ENCODE measurements at places on chromosomes 13 and 19. TPM values are rescaled to one million over a fixed set of nuclear protein-coding genes. Genes with fewer than 3 reads are reported as not detected.

Gene FUT3
- total RNA-seq = not detected

Gene LILRA1
- total RNA-seq = 3.5 TPM

Gene CNN1
- total RNA-seq = 31.0 TPM

Gene KLK4
- not detected for total RNA-seq

Gene ATP4B
- not detected for total RNA-seq

Gene NFIX
- 55.8 TPM for total RNA-seq

DNA sequence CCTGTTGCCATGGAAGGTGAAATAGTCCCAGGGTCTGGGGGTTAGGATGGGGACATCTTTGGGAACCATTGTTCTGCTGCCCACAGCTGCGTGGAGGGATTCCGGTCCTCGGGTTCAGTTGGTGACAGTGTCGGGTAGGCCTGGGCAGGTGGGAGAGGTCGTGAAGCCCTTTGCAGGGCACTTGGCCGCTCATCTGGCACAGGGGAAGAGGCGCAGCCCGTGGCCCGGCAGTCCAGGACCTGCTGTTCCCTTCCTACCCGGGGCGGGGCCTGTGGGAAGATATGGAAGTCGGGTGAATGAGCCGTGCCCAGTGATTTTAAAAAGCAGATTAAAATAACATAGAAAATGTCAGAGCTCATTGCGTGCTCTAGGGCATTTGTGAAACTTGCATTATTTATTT, 44.8 kb downstream of the KDM4B start:
- DNase-seq = no peak

GRCh38 chr13:25151626-25152195, 20.4 kb downstream of the AMER2 start:
- DNase-seq = no peak

- DNase-seq = peak; percentile 86
These were observed at the start of gene ZNF283 for GRCh38 chr19:43826787-43827754. Gene ZNF283 (plus strand): TSS chr19:43827321. CDS start chr19:43833505, 6,184 bp downstream.

- DNase-seq = no peak
These were observed 3.0 kb upstream of the ZNF628 start for GRCh38 chr19:55473225-55474012.

- no peak for DNase-seq
These were observed 45.2 kb upstream of the RANBP3 start for GRCh38 chr19:6023085-6023682.

DNA sequence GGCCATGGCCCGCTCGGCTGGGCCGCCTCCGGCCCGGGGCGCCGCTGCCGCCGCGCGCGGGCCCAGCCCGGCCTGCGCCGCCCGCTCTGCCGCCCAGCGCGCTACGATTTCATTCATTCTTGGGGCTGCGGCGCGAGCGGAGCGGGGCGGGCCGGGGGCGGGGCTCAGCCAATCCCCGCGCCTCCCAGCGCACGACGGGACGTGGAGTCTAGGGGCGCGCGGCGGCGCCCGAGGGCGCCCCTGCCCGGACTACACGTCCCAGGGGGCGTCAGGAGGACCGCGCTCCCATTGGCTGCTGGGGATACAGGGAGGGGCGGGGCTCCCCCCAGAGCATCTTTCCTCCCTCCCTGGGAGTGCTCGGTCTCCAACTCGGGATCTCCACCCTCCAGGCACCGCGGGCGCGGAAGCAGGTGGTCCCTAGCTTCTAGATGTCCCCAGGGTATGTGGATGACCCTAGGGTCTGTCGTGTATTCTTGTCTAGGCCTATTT, 5.6 kb upstream of the DPF1 start:
- DNase-seq = no peak

GRCh38 chr19:6278740-6279619, 795 bp downstream of the MLLT1 start:
- no peak for DNase-seq

DNA sequence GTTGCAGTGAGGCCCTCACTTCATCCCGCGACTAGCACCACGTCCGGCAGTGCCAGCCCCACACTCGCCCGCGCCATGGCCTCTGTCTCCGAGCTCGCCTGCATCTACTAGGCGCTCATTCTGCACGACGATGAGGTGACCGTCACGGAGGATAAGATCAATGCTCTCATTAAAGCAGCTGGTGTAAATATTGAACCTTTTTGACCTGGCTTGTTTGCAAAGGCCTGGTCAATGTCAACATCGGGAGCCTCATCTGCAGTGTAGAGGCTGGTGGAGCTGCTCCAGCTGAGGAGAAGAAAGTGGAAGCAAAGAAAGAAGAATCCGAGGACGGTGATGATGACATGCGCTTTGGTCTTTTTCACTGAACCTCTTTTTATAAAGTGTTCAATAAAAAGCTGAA, 48.6 kb downstream of the NLRP12 start:
- no peak for DNase-seq

- no peak for DNase-seq
These were observed 397.4 kb downstream of the SPRY2 start for GRCh38 chr13:79943346-79944023.

GRCh38 chr13:47218611-47219010, 321.8 kb upstream of the HTR2A start:
- DNase-seq = no peak

GRCh38 chr13:76878043-76878442, 8.2 kb downstream of the KCTD12 start:
- DNase-seq = no peak

GRCh38 chr19:48645620-48646000, 377 bp downstream of the CA11 start:
- no peak for DNase-seq
